Esophagus squamous epithelium (tissue), 5 donors: ENCODE measurements at places on chromosomes 4 and X.
A peak's percentile ranks its signal among the peaks of the same experiment; 100 is the strongest.

GRCh38 chr4:106210021-106210420 lies 106.0 kb downstream of the TBCK start:
- no peak for DNase-seq

DNA sequence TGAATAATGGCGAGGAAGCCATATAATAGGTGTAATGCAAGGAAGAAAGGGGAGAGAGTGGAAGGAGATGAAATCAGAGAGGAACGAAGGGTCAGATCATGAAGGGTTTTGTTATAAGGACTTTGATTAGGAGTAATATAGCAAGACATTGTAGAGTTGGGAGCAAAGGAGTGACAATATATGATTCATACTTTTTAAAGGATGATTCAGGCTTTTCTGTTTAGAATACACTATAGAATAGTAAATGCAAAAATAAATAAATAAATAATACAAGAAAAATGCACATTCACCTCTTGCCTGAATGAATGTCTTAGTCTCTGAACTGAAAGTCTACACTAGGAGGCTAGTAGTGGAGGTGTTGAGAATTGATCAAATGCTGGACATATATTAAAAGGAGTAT lies 1524.4 kb upstream of the AGA start:
- DNase-seq: no peak

DNA sequence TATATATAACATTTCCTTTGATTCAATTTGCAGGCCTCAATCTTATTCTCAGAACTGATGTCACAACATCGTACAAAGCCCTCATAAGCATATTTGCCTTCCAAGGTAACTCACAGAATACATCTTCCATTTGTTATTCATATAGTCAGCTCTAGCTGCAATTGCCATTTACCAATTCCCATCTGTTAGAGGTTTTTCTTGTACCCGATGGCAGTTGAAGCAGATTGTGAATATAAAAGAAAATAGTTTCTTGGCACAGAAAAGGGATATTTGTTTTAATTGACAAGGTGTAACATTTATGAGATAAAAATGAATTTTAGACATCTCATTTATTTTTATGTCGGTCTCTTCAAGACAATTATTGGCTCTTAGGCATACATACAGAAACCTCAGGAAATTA lies 311.3 kb downstream of the TRIML1 start:
- no peak for DNase-seq

DNA sequence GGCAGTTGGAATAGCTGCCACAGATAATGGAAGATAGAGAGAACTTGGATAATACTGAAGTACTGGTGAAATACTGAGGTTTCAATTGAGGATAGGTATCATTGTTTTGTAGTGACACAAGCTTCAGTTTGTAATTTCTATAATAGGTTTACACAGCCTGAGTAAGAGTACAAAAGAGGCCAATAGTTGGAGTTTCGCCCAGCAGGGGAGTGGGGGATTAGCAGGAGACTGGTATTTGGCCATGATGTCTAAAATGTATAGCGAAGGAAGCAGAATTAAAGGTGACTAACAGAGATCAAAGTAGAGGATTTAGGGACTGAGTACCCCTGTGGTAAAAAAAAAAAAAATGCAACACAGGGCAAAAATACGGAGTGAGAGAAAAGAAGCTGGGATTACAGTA lies 129.5 kb downstream of the KCTD8 start:
- no peak for DNase-seq

DNA sequence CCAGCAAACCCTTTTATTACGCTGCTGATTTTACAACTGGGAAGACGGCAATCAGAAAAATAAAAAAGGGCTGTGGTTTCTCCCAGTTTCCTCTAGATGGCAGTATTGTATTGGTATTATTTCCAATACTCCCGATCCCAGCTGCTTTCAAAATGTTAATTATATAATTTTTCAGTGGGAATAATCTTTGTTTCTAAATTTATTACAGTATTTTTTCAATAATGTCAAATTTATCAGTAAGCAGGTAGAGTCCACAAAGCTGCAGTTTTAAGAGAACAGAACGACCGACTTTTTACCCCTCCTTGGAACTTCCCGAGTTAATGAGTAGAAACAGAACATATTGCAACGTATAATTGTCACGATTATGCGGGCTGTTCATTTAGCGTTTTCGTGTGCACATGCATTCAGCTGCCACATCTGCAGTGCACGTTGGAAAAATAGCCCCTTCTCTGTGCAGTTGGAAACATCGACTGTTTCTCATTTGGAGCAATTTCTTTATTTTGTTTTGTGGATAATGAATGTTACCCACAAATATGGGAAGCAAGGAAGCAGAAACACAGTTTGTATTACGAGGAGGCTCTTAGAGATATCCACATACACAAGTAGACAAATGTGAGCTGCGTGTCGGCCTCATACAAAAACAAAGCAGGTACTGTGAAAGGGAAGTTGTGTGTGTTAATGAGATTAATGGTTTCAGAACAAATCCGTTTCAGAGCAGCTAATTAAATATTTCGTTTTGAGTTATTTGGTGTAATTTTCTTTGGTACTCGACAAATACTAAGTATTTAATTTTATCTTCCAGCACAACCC lies 188.0 kb downstream of the STIM2 start:
- DNase-seq: no peak

DNA sequence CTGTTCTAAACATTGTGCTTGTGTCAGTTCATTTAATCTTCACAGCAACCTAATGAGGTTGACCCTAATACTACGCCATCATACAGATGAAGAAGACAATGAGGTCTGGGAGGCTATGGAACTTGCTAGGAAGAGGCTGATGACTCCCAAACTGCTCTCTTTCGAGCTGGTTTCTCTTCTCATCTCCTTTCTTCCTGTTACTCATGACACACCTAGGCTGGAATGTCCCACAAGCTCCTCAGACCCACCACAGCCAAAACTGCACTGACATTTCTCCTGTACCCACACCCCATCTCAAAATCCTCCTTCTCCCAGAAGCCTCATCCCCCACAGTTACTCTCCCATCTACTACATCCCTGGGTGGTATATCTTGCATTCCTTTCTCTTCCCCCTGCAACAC lies 27.4 kb upstream of the PJA1 start:
- no peak for DNase-seq

DNA sequence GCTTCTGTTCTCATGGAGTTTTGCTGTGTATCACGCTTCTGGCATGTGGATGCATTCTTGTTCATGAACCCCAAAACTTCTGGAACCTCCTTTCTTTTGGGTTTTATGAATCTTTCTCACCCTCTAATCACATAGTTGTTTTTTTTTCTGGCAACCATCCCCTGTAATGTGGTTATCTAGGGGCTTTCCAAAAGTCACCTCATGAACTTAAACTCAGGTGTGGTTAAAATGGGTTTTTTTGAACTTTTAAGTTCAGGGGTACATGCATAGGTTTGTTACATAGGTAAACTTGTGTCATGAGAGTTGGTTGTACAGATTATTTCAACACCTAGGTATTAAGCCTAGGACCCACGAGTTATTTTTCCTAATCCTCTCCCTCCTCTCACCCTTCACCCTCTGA lies 1099.4 kb upstream of the SLIT2 start:
- no peak for DNase-seq

DNA sequence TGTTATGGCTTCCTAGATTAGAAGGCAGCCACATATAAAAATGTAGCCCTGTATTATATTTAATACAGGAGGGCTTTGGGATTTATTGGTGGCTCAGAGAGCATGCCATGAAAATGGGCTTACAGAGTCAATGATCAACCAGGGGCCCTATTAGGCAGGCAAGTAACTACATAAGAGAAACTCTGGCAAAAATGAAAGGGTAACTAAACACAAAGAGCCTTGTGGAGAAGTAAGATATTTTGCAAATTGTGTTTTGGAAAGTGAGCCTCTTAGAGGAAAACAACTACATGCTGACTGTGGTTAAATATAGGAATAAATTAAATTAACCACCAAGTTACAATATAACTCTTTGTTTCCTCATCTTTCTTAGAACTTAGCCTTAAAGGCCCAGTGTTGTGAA lies 5.5 kb downstream of the SAT1 start:
- no peak for DNase-seq

DNA sequence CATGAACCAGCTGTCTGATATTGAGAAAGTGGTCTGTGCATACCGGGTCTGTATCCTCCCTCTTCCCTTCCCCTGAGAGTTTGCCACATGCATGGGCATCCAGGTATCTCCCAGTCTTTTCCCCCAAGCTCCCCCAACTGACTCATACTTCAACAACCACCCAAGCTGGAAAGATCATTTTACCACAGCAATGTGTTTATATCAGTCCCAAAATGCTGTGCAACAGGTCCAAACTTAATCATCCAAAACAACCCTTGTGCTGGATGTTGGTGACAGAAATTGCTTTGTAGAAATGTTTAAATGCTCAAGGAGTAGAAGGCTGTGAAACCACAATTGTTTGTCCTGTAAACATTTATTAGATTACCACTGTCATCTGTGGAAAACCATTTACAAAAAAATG lies 286.8 kb upstream of the KLF3 start:
- DNase-seq: no peak

GRCh38 chrX:107171369-107172102 lies 34.7 kb downstream of the NUP62CL start:
- DNase-seq: no peak

GRCh38 chr4:141347684-141348083 lies 127.0 kb downstream of the ZNF330 start:
- no peak for DNase-seq

DNA sequence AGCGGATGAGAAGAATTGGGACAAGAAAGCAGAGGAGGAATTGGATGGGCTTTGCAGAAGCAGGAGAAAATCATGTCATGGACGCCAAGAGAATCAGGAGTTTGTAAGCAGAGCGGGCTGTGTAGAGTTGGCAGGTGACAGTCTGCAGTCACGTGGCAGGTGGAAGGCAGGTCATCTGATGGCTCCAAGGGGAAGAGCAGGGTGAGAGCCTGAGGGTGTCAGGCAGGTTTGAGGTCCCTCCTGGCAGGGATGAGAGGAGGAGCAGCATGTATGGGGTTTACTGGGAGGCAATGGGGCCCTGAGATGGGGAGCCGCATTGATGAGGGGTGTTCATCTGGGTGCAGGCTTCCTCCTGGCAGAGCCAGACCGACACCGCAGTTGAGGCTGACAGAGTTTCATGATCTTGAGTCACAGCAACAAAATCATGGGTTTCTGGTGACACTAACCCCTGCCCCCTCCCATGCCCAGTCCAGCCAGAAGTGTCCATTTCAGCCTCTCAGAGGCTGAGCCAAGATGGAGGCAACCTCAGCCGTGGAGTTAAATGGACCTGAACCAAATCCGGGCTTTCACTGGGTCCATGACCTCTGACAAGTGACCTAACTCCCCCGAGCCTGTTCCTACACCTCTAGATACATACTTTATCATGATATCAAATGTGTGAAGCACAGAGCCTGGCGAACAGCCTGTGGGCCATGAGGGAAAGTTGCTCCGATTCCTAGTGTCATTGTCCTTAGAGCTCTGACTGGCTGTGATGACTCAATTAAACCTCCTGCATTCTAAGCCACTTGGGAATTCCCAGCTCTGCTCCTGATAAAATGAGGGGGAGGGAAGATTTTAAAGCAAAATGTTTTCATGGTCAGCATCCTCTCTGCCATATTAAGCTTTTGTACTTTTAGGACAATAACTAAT lies 36.1 kb downstream of the EVC start:
- no peak for DNase-seq

- DNase-seq: no peak
Measured at GRCh38 chr4:8776366-8776765, 95.3 kb downstream of the HMX1 start.

DNA sequence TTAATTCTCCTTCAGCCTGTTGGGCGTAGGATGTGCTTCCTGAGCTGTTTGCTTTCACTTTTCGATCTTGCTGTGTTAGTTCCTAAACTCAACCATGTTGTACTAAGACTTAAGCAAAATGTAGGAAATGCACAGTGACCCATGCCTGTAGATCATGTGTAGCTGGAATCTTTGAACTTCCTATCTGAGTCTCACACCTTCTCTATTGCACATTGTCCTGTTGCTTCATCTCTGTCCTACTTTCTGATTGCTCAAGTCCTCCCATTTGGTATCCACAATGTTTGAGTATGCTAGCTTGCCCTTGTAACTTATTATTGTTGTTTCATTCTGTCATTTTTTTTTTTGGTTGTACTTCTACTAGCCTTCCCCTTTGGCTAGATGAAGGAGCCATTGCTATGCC lies 239.6 kb downstream of the PPP1R2C start:
- DNase-seq: no peak

DNA sequence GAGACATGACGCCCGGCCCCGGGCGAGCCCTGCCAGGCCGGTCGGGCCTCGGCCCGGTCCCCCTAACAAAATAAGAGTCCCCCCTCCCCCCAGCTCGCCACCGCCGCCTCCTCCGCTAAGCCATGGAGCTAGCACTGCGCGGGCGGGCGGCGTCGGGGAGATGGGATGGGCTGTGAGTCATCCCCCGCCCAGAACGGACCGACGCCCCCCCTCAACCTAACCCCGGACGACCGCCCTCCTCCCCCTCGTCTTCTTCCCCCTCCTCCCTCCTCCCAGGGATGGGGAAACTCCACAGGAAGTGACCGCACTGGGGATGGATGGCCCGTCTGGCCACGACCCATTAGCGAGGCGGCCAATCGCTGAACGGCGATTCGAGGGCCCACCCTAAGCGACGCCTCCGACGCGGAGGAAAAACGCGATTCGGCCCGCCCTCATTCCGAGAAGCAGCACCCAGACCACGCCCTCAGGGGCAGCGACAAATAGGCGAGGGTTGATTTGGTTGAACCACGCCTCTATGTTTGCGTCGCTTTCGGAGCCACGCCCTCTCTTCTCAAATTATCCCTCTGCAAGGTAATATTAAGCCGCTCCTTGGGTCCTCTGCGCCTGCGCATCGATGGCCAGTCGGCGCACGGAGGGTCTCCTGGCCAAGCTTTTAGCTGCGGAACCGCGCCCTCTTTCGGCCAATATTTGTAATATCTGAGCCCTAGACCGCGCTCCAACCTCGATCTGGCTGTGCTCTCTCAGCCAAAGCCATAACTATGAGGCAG lies at the start of gene TFE3:
Gene TFE3 (minus strand): TSS at position 138 of the 767 bp plus-strand sequence. CDS start 131 bp downstream, at position 7.
- DNase-seq: peak; percentile 90

GRCh38 chr4:36320117-36320896 lies 38.9 kb downstream of the DTHD1 start:
- no peak for DNase-seq

DNA sequence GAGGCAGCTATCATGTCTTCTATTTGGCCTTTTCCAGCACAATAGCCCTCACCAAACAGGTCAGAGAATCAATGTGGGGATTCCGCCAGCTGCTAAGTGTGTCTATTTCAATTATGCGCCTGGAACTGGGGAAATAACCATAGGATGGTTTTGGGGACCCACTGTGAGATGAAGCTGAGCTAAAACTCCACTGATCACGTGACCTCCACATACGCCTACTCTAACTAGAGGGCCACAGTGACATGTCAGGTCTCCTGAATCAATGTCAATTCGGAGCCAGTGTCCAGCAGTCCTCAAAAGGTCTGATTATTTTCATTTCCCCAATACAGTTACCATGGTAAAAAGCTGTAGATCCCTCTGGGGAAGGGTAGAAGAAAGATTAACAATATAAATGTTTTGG lies 10.2 kb upstream of the BANK1 start:
- DNase-seq: no peak

- no peak for DNase-seq
Measured at GRCh38 chr4:25749150-25749794, 93.6 kb downstream of the SLC34A2 start.

DNA sequence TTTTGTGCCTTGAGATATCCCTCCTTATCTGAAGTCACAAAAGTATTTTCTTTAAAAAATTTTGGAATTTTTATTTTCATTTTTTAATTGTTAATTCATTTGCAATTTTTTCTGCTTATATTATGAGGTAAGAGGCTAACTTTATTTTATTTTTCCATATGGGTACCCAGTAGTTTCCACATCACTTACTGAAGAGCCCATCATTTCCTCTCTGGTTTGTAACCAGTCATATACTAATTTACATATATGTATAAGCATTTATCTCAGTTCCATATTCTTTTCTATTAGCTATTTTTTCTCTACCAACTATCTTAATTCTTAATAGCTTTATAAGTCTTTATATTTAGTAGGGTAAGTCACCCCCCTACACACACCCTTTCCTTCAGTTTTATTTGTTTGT lies 27.0 kb downstream of the MGARP start:
- DNase-seq: no peak
